ENCODE measurements at places on chromosomes 12 and 14.

GRCh38 chr12:50024805-50025186 lies 498 bp downstream of the RACGAP1 start:
- no peak for DNase-seq

- no peak for DNase-seq
These were observed 24.2 kb upstream of the AMN start for GRCh38 chr14:102898298-102898697.

DNA sequence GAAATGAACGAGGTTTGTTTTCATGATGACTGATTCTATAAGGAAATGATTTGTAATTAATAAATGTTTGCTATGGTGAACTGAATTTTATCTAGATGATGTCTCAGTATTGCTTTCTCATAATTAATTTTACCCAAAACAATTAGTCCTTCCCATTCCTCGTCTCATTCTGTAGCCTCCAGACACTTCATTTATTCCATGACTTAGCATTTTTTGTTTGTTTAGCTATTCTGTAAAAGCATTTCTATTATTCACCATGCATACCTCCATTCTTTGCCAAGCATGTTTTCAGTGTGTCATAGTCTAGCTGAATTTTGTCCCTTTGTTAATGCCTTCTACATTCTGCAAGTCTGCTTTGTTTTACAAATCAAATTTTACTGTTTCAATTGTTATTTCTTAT lies 137.4 kb upstream of the RPL10L start:
- DNase-seq = no peak

DNA sequence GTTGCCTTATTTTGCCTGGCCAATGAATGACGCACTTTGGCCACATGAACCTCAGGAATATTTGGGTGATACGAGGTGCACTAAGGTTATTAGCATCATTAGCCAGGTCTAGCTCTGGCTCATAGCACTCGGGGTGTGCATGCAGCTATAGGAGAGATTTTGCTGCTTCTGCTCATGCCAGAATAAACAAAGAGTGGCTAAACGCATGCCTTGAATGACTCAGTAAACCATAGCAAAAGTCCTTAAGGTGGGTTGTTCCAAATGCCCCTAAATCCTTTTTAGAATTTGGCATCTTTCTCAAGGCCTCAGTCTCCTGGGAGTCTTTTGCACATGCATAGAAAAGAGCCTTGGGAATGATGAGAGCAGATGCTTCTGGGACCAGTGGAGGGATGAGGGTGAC lies 343.7 kb upstream of the FKBP4 start:
- peak; percentile 47 for DNase-seq

DNA sequence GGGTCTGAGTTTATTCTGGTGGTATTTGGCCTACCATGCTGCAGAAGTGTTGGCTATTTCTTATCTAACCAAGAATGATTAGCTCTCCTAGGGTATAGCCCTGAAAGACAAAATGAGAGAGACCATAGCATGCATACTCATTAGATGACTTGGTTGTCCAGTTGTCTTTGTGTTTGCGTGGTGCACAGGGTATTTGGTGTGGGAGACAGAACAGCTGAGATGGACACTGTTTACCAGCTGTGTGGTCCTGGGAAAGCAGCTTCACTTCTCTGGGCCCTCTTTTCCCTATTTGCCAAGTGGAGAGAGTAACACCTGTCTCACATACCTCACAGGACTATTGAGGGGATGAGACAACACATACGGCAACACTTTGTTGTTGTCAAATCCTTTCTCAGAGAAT lies 95.6 kb downstream of the SLC8A3 start:
- no peak for DNase-seq

GRCh38 chr12:12592930-12593329 lies 18.7 kb upstream of the CREBL2 start:
- DNase-seq = peak; percentile 11

GRCh38 chr14:58245562-58245961 lies 919 bp downstream of the PSMA3 start:
- no peak for DNase-seq

DNA sequence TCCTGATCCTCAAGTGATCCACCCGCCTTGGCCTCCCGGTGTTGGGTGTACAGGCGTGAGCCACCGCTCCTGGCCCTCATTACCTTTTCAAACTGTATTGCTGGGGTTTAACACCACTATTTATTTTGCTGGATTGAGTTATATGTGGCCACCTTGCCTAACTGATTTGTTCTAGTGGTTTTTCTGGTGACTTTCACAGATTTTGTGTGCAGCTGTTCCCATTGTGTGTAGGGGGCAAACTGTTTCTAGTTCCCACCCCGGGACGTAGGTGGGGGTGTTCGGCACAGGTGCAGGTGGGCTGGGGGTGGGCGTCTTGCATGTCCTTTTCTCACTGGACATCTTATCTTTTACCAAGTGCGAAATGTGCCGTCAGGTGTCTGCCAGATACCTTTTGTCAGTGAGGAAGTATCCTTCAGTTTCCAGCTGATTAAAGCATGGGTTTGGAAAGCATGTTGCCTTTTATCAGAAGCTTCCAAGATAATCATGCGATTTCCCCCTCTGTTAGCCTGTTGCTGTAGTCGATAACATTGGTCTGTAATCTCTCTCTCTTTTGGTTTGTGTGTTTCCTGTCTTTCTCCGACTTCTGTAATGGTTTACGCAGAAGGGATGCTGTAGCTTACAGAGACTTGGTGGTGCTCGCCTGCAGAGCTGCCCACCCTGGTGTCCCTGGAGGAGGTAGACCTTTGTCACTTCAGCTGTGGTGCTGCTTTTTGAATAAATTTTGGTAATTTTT lies 33.6 kb downstream of the AACS start:
- no peak for DNase-seq

DNA sequence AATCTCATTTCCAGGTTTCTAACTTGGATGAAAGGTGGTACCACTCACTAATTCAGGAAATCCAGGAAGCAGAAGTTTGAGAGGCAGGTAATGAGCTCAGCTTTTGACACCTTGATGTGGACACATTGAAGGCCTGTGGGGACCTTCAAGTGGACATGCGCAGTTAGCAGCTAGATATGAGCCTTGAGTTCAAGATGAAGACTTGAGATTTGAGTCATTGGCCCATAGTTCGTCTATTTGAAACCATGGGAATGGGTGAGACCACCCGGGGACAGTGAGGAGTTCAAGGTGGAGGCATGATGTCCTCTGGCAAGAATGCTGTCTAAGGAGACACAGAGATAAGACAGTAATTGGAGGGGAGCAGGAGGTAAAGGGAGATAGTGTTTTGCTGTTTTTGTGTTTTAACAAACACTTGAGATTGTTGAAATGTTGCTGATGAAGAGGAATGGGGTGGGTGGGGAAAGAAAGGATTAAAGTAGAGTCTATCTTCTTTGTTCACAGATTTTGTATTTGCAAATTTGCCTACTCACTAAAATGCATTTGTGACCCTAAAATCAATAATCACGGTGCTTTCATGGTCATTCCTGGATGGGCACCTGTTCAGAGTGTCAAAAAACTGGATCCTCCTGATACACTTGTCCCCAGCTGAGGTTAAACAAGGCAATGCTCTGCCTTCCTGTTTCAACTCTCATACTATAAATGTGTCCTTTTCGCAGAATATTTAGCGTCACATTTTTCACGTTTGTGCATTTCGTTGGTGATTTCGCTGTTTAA lies 69.5 kb upstream of the PLXNC1 start:
- no peak for DNase-seq

DNA sequence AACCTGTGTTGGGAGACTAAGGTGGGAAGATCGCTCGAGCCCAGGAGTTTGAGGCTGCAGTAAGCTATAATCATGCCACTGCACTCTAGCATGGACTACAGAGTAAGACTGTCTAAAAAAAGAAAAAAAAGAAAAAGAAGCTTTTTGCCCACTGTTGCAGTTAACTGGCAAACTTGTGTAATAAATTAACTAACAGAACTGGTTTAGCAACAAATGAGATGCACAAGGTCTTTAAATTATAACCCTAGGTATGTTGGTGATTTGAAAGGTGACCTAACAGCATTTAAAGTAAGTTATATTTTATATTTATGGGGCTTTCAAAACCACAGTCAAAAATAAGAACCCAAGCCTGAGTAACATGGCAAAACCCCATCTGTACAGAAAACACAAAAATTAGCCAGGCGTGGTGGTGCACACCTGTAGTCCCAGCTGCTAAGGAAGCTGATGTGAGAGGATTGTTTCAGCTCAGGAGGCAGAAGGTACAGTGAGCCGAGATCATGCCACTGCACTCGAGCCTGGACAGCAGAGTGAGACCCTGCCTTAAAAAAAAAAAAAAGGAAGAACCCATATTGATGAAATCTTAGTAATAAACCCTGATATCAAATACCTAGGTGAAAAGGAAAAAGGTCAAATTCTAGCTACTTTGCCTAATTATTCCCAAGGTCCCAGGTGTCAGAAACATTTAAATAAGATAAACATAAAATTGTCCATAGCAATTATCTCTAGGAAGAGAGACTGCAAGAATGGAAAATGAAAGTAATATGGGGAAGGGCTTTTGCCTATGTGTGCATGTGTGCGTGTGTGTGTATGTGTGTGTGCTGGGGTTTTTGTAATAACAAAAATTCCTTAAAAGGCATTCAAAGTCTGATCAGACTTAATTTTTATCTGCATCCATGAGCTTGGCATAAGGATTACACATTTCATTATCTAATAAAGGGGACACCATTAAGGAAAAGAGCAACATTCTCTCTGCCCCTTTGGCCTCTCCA lies 15.4 kb downstream of the SYNE2 start:
- peak; percentile 13 for DNase-seq

- no peak for DNase-seq
These were observed 9.0 kb upstream of the SERPINA6 start for GRCh38 chr14:94332063-94332583.

- DNase-seq = no peak
These were observed 40.4 kb downstream of the EGLN3 start for GRCh38 chr14:33910435-33910834.

GRCh38 chr12:56300644-56301464 lies 724 bp upstream of the CS start:
- no peak for DNase-seq

GRCh38 chr14:68663385-68664076 lies 129.3 kb downstream of the ZFP36L1 start:
- peak; percentile 59 for DNase-seq

DNA sequence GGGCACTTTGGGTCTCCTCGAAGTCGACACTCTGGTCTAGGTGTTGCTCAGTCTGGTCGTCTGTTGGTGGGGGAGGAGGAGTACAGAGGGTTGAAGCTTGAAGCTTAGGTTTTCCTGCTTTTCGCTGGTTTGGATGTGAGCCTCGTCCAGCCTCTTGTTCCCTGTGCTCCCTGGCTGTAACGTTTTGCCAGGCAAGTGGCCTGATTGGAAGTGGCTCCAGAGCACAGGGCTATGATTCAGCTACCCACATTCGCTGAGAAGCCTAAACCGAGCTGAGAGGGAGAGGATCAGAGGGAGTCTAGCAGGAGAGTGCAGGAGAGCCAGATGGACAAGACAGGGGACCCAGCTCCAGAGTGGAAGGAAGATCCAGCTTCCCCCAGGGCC lies 6.1 kb downstream of the HOXC10 start:
- no peak for DNase-seq

GRCh38 chr14:91303091-91303923 lies 58.8 kb upstream of the GPR68 start:
- DNase-seq = peak; percentile 17

GRCh38 chr12:113097716-113098440 lies 37.7 kb downstream of the RASAL1 start:
- DNase-seq = peak; percentile 62

DNA sequence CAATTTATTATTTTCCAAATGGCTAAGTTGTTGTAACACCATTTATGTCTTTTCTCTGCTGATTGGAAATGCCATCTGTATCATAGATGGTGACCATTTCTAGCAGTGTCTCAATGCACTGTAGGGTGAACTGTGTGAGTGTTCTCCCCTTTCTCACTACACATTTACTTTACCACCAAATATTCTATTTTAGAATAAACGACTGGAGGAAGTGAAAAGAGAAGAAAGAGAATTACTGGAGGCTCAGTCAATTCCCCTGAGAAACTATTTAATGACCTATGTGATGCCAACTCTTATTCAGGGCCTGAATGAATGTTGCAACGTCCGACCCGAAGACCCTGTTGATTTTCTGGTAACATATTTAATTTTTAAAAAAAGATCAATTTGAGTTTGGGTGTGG lies 15.5 kb upstream of the PAPOLA start:
- DNase-seq = no peak

DNA sequence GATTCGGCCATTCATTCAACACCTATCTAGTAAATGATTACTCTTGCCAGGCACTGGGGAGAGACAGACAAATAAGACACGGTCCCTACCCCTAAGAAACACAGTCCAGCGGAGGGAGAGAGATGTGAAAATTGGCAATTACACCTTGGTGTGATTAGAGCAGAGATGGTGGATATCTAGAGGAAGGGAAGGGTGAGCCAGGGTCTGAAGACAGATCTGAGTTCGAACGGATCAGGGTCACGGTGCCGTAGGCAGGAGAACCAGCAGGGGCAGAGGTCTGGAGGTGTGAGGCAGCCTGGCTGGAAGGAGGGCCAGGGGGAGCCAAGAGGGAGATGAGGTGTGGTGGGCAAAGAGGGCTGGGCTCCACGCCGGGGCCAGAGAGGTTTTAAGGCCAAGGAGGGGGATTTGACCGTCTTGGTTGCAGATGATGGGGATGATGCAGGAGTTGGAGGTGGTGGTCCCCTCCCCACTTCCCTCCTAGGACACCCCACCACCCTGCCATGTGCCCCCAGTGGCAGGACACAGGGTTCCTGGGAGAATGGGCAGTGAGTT lies 27.1 kb downstream of the FAM222A start:
- no peak for DNase-seq

GRCh38 chr14:23605931-23606585 lies 27.5 kb upstream of the JPH4 start:
- DNase-seq = peak; percentile 34

DNA sequence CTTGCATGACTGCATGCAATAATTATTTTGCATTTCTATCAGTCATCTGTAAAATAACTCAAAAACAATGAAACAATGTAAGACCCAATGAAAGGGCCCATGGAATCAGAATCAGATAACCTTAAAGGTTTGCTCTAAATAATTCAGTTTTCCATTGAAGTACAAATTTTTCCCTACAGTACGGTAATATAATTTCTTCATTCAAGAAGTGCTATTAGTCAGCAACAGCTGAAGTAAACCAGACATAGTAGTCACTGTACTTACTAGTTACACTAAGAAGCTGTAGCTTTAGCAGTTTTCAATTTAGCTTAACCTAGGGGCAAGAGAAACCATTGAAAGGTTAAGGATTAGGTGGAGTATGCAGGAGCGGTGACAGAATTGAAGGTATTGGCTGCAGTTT lies 43.5 kb downstream of the BCAT1 start:
- DNase-seq = peak; percentile 39

DNA sequence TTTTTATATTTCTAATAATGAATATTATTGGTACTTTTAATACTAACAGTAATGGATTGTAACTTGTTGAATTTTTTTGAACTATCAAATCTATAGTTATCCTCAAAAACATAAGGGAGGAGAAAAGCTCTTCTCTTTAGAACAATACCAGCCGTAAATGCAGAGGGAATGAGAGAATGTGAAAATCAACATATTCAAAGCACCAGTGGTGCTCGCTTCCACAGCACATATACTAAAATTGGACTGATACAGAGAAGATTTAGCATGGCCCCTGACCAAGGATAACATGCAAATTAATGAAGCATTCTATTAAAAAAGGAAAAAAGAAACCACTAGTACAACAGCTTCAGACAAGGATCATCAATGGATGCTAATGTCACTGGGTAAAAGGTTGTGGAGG lies 15.8 kb downstream of the R3HDM2 start:
- no peak for DNase-seq

All from fibroblast of lung (primary cell).